Activated T-helper 1 cell treated with anti-CD3 and anti-CD28 coated beads, Interleukin-12 subunit alpha, Interleukin-12 subunit beta, Interleukin-2, Interleukin-4 antibody, amounts not matched to agents 30 ng/mL and 10 ng/mL and 1 ng/mL, durations not matched to agents 14 hours and 24 hours and 36 hours (primary cell): ENCODE measurements at places on chromosomes 2 and 18.

DNA sequence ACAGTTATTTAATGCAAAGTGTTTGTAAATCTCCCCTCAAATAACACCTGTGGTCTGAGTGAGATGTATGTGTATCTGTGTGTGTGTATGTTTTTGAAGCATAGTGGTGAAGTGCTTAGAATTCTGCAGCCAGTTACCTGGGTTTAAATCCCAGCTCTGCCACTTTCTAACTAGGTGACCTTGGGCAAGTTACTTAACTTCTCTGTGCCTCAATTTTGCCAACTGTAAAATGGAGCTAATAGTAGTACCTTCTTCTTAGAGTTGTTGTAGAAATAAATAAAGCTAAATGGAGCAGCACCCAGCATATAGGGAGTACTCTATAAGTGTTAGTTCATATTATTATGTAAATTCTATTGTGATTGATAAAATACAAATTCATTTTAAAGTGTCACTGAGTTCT, 48.9 kb downstream of the TGFA start:
- no peak for DNase-seq
- peaks cover 4% of the 10 kb centered on the region for H3K27me3 ChIP-seq
- H3K36me3 ChIP-seq, result no peaks in the 10 kb centered on the region
- no peak overlapping the region for H3K27ac ChIP-seq

GRCh38 chr2:109719871-109720270, 74.2 kb upstream of the RGPD5 start:
- H3K4me3 ChIP-seq, result no peak overlapping the region
- peaks cover 11% of the 10 kb centered on the region for H3K27me3 ChIP-seq
- DNase-seq, result no peak
- no peaks in the 10 kb centered on the region for H3K36me3 ChIP-seq
- no peak overlapping the region for H3K27ac ChIP-seq

- DNase-seq, result no peak
- no peak overlapping the region for H3K4me3 ChIP-seq
- H3K27ac ChIP-seq, result no peak overlapping the region
- H3K4me1 ChIP-seq, result no peaks in the 10 kb centered on the region
- H3K27me3 ChIP-seq, result peaks cover 42% of the 10 kb centered on the region
Observed at GRCh38 chr2:163737190-163737439, 1.3 kb upstream of the FIGN start.

- H3K36me3 ChIP-seq, result peaks cover 1% of the 10 kb centered on the region
- no peak overlapping the region for H3K27ac ChIP-seq
- peaks cover 11% of the 10 kb centered on the region for H3K4me1 ChIP-seq
- H3K27me3 ChIP-seq, result peaks cover 10% of the 10 kb centered on the region
Observed at GRCh38 chr2:15154297-15154696, 406.8 kb downstream of the NBAS start.

DNA sequence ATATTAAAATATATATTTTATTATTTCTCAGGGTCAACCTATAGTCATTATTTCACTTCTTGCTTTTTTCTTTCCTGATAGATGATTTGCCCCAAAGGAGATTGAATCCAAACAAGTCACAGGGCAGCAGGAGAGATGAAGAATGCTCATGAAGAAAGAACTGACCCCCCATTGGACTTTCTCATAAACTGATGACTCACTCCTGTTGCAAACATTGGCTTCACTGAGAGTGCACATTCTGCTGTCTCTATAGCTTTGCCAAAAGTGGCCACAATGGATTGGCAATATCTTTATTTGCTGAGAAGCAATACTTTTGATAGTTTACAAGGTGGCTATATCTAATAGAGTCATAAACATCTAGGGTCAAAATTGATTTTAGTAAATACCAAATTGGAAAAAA, 55.9 kb upstream of the ZNF385B start:
- H3K27me3 ChIP-seq, result peaks cover 2% of the 10 kb centered on the region
- no peak overlapping the region for H3K4me3 ChIP-seq
- no peaks in the 10 kb centered on the region for H3K4me1 ChIP-seq
- no peaks in the 10 kb centered on the region for H3K36me3 ChIP-seq
- no peak for DNase-seq
